Activated CD8-positive, alpha-beta memory T cell treated with anti-CD3 and anti-CD28 coated beads, Interleukin-2, amount 50 U/mL, for 4 hours (primary cell): ENCODE measurements at places on chromosomes 16 and 17.

GRCh38 chr17:2084036-2084765, 29.3 kb downstream of the HIC1 start:
- no peak for DNase-seq

- no peak for DNase-seq
Observed at GRCh38 chr17:4394208-4395110, 28.0 kb upstream of the UBE2G1 start.

- no peak for DNase-seq
Observed at GRCh38 chr16:25747160-25747758, 55.5 kb downstream of the HS3ST4 start.

DNA sequence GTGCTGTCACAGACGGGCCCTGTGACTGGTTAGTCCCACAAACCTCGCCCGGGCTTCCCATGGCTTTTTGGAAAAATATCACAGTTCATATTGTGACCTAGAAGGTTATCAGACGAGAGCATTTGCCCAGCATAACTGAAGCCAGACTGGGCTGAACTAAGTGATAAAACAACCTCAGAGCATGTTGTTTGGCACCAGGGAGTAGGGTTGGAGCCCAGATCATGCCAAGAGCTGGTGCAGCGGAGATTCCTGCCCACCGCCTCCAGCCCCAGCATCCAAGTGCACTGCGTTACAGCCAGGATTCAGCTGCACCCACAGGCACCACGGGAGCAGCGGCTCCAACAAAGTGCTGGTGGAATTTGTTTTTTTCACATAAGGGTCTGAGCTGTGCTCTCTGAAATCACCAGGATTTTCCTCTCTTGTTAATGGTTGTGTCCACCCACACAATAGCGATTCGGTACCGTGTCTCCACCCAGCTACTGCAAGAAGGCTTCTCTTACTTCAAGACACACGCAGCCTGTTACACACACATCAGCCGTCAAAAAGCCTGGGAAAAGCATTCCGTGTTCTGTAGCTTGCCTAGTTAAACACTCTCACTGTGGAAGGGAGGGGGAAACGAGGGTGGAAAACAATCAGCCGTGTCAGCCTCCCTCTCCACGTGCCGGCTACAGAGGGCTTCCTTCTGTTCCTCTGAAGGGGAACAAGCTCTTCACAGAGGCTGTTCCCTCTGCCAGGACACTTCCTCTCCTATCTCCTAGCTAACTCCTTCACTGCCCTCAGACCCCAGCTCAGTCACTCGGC, 273.8 kb downstream of the C16orf95 start:
- DNase-seq = no peak

DNA sequence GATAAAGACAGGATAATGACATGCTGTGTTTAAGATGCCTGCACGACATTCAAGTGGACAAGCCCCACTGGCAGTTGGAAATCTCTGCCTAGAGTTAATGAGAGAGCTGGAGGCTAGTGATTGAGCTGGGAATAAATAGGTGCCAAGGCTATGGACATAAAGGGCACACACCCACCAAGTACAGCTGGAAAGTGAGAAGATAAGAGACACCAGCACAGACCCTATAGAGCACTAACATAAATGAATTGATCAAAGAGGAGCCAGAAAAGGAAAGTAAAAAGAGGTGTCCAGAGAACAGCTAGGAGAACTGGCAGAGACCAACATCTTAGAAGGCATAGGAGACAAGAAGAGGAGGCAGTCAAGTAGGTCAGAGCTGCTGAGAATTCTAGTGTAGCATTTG, 101.2 kb downstream of the YPEL2 start:
- no peak for DNase-seq

GRCh38 chr16:56981729-56982271, 7.6 kb upstream of the NLRC5 start:
- DNase-seq = no peak

- no peak for DNase-seq
Observed at GRCh38 chr17:77345260-77345910, 204.6 kb downstream of the SEC14L1 start.

DNA sequence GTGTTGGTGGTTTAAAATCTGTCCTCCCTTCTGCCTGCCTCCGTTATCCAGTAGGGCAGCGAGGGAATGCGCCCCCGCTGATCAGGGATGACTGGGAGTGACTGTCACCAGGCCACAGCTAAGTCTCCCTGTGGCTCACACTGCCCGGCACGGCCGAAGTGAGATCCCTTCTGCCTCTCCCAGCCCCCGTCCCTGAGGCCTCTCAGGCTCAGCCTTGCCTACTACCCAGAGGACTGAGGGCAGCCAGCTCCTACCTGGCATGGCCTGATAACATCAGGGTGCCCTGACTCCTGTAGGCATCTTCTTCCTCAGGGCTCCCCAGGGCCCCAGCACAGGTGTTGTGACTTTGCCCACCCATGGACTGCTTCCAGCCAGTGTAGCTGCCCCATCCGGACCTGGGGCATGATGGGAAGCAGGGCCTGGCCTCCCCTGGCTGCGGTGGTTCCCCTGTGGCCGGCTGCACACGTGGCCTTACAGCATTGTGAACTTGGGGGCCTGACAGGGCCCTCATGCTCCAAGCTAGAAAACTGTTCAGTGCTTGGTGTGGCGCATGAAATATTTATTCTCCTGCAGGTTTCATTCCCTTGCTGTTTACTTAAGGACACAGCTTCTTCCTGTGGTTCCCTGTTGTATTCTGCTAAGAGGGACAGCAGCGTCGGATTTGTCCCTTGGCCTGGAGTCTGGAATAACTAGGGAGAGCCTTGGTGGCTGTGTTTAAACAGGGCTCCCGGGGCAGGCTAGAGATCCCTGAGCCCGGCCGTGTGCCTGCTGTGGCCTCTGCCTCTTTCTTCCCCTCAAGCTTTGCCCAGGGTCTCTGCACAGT, 30.0 kb downstream of the GINS2 start:
- DNase-seq = no peak

DNA sequence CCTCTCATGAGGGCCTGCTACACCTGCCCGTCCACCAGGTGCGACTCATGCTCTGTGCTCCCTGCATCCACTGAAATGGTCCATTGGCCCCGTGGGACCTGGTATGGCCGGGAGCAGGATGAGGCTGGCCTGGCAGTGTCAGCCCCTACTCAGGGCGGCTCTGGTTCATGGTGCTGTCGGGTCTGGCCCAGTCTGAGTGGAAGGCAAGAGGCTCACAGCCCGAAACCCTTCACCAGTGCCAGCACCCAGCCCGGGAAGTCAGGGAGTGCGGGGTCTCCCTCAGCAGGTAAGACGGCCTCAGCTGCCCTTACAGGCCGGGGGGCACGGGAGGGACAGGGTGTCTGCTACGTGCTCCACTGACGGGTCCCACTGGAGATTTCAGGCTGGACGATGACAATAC, 40.5 kb upstream of the RASD1 start:
- no peak for DNase-seq

- DNase-seq = no peak
Observed at GRCh38 chr17:80485846-80486245, 9.4 kb upstream of the NPTX1 start.

GRCh38 chr17:63029541-63029940, 63.5 kb downstream of the TANC2 start:
- DNase-seq = no peak

GRCh38 chr17:705863-706262, 8.8 kb downstream of the VPS53 start:
- DNase-seq = no peak

GRCh38 chr16:89345642-89346150, 128.2 kb downstream of the ZNF778 start:
- no peak for DNase-seq
